ENCODE measurements at places on chromosomes 2 and 18. TPM values are rescaled to one million over a fixed set of nuclear protein-coding genes. Genes with fewer than 3 reads are reported as not detected.

Gene KIAA2012
- not detected for total RNA-seq

Gene UGT1A6
- not detected for total RNA-seq

Gene LIMS4
- total RNA-seq: 3.7 TPM

Gene ST8SIA3
- not detected for total RNA-seq

Gene SNED1
- 32.6 TPM for total RNA-seq

Gene ANKRD53
- total RNA-seq: not detected

Gene HOXD13
- not detected for total RNA-seq

Gene TXNDC2
- 0.30 TPM for total RNA-seq

GRCh38 chr2:101577173-101577572 lies 102.3 kb upstream of the RFX8 start:
- no peak for DNase-seq

- DNase-seq: no peak
Measured at GRCh38 chr2:74924463-74925265, 33.8 kb upstream of the POLE4 start.

DNA sequence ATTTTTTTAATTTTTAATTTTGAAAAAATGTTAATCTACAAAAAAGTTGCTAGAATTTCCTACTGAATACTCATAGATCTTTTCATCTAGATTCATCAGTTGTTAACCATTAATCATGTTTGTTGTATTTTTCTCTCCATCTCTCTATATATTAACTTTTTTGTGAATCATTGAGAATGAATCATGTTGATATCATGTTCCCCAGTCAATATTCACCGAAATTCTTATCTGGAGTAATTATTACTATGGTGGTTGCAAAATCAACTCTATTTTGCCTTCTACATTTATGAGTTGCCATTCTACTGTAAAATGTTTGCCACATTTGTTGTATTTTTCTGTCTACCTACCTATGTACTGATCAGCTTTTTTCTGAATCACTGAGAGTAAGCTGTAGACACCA lies 154.0 kb downstream of the SPP2 start:
- no peak for DNase-seq

GRCh38 chr2:128619471-128620325 lies 301.0 kb upstream of the HS6ST1 start:
- DNase-seq: no peak

GRCh38 chr2:236815746-236816145 lies 246.1 kb downstream of the ACKR3 start:
- DNase-seq: no peak

DNA sequence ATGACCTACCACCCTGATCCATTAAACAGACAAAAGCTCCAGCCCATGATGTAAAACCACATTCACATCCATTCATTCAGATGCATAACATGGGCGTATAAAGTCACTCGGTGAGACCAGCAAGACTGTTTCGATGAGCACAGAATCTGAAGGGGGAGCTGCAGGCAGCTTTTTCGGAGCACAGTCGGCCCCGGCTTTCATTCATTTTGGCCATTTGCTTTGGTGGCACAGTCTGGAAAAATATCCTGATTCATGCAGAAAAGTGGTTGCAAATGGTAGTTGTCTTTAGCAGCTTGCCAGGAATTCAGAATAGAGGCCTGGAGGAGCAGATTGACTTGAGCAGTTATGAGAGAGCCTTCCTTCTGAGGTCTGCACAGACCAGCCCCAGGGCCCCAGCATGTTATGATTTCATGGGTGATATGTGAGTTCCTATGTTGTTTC lies 11.2 kb downstream of the ARID5A start:
- DNase-seq: no peak

- DNase-seq: no peak
Measured at GRCh38 chr2:121689356-121689755, 40.1 kb upstream of the CLASP1 start.

DNA sequence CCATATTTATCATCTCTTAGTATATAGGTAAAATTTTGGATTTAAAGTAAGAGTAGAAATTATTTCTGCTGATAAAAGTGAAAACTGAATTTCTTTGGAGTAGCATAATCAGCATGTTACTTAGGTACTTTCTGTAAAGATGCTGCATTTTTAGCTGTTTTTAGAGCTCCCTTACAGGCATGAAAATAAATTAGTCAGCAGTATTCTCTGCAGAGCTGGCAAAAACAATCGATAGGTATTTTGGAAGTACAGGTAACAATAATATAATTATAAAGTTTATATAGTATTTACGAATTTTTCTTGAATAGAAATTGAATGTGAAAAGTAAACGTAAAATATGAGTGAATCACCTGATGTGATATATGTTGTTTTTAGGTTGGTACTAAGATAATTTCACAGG lies 83.3 kb downstream of the MIB1 start:
- no peak for DNase-seq

DNA sequence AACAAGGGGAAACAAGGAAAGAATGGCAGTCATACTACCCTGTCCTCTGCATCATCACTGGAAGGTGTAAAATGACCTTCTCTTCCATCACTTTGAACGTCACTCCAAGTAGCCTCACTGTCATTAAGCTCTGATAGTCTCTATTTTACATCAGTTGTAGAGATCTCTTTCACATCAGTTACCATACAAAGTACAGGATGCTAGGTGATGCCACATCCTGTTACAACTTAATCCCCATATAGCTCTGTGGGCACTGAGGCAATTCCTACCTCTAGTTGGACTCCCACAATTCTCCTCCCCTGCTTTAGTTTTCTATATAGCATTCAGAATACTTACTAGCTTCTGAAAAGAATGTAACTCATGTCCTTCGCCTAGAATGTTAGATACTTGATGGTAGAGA lies 55.1 kb upstream of the TTC27 start:
- no peak for DNase-seq

DNA sequence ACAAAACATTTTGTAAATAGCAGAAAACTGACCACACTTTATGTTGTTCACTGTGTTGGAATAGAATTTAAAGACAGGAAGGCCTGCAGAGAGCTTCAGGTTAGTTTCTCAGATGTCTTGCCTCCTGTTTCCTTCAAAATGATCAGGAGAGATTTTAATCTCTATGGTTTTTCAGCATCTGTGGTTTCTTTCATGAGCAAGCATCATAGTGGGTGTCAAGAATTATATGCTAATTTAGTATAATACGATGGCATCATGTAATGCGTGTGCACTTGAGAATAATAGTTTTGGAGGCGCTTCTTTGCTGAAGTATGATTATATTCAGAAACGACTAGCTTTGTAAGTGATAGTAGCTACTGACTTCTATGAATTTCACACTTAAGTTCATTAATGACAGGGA lies 149.9 kb downstream of the PLCL1 start:
- DNase-seq: no peak

GRCh38 chr2:203915256-203915655 lies 21.3 kb upstream of the ICOS start:
- no peak for DNase-seq
